ENCODE measurements at places on chromosomes 11 and 22.

GRCh38 chr22:23242473-23243001, 62.2 kb downstream of the BCR start:
- peak; percentile 86 for ATAC-seq

DNA sequence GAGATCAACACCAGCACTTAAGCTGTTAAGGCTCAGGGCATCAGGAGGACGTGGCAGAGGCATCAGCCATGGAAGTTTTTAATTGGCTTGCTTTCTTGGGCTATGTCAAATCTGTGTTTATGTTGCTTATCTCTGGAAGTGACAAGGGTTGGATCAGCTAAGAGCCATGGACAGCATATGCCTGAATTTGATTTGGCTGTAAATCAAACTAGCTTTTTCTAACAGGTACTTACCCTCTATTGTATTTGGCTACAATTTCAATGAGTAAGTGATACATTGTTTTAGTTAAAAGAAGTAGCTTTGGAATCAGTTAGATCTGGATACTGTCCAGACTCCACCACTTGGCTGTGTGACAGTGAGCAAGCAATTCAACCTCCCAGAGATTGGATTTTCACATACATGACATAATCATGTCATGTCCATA, 936.6 kb downstream of the OPCML start:
- ATAC-seq = peak; percentile 37

GRCh38 chr11:93196816-93197379, 893 bp downstream of the SLC36A4 start:
- no peak for ATAC-seq

GRCh38 chr11:109093354-109093753, 328.6 kb upstream of the C11orf87 start:
- peak; percentile 59 for ATAC-seq

GRCh38 chr22:45548247-45548840, 45.7 kb downstream of the FBLN1 start:
- ATAC-seq = no peak

DNA sequence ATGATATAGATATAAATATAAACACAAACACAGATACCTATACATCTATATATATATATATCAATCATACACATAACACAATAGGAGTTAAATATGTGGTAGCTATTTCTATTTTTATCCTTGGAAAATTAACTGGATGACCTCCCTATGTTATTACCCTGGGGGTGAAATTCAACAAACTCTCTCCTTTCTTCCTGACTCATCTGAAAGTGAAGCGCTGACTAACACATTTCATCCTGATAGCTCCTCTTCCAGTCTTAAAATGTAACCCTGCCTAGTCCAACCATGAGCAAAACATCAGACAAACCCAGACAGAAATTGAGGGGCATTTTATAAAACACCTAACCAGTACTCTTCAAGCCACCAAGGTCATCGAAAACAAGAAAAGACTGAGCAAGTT, 220.6 kb upstream of the ISX start:
- no peak for ATAC-seq

DNA sequence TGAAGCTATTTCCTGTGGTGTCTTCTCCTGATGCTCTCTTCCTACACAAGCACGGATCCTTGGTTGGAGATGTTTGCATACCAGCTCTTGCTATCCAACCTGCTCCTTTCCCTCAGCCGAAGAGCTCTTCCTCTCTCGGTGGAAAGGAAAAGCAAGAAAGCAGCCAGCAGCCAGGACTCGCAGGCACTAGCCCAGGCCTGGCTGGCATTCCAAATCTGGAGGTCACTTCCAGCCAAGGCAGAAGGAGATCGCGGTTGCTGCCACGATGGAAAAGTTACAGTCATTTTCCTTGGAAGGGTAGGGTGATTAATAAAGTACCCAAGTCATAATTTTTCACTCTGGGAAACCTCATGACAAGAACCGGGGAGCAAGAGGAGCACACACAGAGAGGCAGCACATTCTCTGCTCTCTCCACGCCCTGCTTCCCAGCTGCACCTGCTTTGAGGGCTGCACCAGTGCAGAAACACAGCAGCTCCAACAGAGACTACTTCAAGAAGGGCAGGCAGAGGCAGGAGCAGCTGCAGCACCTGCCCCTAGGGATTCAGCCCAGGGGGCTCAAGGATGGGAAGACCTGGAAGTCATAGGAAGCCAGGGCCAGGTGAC, 399.3 kb downstream of the CADM1 start:
- ATAC-seq = no peak

- ATAC-seq = no peak
These were observed 24.8 kb downstream of the PTPRJ start for GRCh38 chr11:48005136-48005535.

DNA sequence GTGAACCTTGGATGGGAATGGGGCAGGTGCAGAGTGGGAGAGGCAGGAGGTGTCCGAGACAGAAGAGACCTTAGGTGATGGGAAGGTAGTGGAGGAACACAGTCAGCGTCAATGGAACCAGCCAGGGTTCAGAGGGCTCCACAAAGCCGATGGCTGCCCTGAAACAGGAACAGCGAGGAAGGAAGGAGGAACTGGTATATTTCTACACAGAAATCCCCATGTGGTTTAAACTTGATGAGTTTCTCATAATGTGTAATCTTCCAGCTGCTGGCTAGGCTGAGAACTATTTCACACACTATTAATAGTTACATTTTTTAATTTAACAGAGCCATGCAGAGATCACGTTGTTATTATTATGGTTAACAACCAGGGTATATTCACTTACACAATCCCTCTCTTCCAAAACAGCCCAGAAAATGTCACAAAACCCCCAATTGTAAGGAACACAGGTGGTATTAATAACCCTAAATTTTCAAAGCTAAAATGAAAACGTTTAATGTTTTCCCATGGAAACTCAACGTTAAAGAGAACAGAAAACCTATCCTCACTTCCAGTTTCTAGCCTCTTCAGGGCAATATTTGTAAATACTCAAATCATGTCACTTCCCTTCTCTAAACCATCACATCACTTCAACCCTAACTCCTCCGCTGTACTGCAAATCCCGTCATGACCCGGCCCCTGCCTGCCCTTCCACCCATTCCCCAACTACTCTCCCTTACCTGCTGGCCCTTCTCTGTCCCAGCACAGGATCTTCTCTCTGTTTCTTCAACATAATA, 74.5 kb upstream of the ARFGAP3 start:
- no peak for ATAC-seq
